ENCODE measurements at places on chromosomes 4 and X. TPM values are rescaled to one million over a fixed set of nuclear protein-coding genes. Genes with fewer than 3 reads are reported as not detected.

GATA1 gene
- not detected for polyA plus RNA-seq

VEGFC gene
- 30.1 TPM for polyA plus RNA-seq

UGT8 gene
- not detected for polyA plus RNA-seq

NDP gene
- 0.22 TPM for polyA plus RNA-seq

UGT2B10 gene
- polyA plus RNA-seq: not detected

Data from AG04450 (cell line).